ENCODE measurements at places on chromosomes 16 and 17.

GRCh38 chr17:64017381-64017980 lies 3.0 kb downstream of the ICAM2 start:
- no peak for DNase-seq

GRCh38 chr17:61454381-61455323 lies 2.4 kb downstream of the TBX4 start:
- DNase-seq = no peak

DNA sequence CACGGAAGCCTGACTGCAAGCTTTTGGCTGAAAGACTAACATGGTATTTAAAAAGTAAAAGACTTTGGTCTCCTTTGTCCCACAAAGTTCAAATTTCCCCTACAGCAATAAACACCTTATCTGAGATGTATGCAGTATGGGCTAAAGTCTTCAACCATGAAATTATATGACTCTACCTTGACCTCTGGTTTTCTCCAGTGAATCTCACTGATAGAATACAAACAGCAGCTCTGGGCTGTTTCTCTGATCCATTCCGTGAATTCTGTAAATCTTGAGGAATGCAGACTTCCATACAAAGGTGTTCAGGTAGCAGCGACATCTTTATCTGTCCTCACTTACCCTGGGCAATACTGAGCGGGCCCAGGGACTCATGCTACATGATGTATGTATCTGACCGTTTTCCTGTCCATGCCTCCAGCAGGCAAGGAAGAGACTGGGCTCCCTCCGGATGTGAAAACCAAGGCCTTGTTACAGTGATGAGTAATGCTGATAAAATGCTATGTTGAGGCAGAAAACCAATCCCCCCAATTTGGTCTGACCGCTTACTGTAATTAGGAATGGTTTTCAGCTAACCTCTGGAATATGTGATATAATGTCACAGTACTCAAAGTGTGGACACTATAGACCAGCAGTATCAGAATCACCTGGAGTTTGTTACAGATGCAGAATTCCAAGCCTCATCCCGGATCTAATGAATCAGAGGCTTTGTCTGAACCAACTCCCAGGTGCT lies 589.8 kb downstream of the HS3ST4 start:
- peak; percentile 8 for DNase-seq

- no peak for DNase-seq
Observed at GRCh38 chr16:9092978-9093344, 1.5 kb downstream of the HAPSTR1 start.

DNA sequence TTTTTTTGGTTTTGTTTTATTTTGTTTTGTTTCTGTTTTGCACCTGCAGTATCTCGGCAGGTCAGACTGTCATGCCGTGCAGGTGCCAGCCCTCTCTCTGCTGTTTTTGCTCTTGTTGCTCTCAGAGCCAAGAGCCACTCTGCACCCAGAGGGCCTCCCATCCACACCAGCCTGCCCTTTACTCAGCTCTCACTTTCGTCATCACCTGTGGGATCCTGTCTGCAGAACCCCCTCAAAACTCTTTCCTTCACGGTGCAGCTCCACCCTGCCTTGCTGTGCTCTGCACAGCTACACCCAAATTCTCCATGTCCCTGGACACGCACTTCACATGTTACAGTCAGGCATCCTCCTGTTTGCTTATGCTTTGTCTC lies 2.6 kb downstream of the AOC3 start:
- DNase-seq = no peak

GRCh38 chr17:75081611-75082540 lies 5.9 kb upstream of the SLC16A5 start:
- DNase-seq = no peak

DNA sequence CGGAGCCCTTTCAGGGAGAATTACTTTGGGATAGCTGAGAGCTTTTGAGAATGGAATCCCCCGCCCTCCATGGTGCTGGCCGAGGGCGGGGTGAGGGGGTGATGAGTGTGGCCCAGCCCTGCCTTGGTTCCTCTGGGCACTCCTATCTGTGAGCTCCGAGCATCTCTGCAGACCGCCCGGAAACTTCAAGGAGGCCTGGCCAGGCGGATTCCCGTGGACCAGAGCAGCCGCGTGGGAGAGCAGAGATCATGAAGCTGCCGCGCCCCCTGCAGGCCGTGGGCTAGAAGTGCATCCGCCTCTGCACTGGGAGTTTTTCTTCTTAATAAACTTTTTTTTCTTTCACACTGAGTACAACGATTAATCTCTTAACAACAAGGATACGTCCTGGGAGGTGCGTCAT lies 392.9 kb upstream of the EEF2KMT start:
- DNase-seq = peak; percentile 16

- DNase-seq = peak; percentile 61
Observed at GRCh38 chr16:22789281-22789945, 24.5 kb upstream of the HS3ST2 start.

- no peak for DNase-seq
Observed at GRCh38 chr17:74271281-74271680, 2.8 kb upstream of the DNAI2 start.

DNA sequence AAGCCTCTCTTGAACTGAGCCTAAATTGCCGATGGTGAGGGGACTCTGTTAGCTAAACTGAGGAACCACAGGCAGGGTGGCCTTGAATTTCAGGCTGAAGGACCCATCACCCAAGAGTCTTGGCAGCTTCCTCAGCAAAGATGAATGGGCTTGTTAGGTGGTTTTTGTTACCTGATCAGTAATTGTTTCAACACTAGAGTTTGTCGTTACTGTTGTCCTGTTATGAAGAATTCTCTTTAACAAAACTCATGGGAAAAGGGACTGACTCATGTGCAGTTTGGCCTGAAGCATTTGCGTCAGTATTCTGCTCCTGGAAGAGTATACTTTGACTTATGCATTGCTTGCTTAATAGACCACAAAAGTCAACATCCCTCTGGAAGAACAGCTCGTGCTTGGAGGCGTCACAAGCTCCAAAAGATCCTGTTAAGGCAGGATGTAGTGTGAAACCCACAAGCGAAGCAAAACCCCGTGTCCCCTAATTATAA lies 206.0 kb downstream of the IRX3 start:
- DNase-seq = peak; percentile 71

DNA sequence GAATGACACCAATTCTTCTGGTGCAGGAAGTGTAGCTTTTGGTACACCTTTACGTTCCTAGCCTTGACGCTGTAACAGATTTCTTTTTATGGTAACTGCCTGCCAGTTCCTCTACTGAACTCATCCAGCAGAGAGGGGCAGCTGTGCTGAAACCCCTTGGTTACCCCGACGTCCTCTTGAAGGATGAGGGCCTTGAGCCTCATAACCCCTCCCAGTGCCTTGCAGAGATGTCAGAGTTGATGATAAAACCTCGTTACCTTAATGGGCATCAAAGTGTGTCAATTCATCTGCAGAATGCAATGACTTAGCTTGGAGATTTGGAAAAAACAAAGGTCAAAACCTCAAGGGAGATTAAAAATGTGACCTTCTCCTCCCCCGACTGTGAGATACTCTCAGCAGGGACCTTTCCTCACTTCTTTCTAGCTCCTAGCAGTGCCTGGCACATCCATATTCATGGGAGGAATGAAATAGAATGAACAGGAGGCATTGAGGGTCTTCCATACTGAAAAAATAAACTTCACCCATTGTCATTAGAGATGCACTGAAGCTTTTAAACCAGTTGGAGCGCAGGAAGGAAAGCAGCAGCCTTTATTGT lies 69.2 kb downstream of the SDR42E1 start:
- DNase-seq = no peak

DNA sequence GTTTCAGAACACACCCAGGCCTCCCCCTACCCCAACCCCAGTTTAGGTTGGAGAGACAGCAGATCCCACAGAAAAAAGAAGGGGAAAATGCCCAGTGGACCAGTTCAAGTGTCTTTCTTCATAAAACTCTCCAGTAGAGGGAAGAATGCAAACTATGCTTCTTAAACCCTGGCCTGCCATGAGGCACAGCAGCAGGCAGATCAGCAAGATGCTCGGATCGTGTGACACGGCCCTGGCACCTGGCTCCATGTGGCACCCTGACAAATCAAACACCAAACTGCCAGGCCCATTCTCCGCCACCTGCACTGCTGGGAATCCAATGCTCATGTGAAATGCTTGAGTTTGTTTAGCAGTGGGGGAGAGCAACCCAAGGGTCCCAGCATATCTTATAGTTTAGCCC lies 166.8 kb downstream of the SOX9 start:
- DNase-seq = no peak

DNA sequence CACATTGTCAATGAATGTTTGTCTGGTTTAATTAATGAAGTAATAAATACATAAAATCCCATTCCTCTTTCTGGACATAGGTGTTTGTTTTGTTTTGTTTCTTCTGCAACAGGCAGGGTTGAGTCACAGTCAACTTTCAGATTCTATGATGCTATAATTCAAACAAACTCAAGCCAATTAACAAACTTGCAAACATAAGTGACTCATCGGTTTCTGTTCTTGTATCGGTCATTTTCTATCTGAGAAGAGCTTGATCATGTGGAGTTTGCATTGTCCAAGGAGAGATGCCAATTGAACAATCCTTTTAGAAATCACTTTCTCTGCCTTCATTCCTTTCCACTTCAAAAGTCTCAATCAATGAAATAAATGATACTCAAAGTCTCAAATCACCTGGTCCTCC lies 294.2 kb upstream of the C16orf82 start:
- no peak for DNase-seq

GRCh38 chr16:5176505-5176904 lies 78.9 kb upstream of the EEF2KMT start:
- DNase-seq = no peak

- no peak for DNase-seq
Observed at GRCh38 chr17:74353446-74354060, 8.1 kb downstream of the BTBD17 start.

GRCh38 chr16:47511882-47512281 lies 50.8 kb downstream of the PHKB start:
- no peak for DNase-seq

DNA sequence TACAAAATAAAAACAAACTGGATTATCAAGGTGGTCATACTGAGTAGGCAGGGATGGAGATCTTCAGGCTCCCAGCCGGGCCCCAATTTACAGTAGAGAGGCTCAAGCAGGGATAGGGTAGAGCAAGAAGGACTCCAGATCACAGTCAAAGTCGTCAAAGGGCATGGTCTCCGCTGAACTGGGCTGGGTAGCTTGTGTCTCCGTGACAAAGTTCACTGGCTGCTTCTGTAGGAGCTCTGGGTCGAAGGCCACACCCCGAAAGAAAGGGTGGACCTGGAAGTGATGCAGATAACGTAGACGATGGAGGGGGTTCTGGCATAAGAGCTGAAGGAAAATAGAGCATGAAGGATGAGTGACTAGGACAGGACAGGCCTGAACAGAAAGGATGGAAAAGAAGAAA lies 3.6 kb downstream of the RSKR start:
- no peak for DNase-seq

DNA sequence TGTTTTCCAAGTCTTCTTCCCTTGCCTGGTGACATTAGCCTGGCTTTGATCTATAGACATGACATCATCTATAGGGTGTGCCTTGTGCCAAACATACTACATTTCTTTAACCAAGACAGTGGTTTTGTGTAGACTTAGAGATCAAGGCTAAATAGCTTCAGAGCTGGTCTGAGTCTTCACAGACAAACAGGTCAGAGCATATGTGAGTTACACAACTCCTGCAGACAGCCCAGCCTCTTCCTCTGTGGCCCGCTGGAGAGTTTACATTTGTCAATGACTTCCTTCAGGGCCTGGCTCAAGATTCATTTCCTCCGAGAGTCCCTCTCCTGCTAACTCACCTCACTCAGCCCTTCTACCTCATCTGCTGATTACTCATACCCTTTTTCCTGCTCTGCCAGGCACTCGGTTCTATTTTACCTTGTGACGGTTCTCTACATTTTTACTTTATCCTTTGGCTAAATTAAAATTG lies 73.1 kb upstream of the TANC2 start:
- DNase-seq = peak; percentile 88

DNA sequence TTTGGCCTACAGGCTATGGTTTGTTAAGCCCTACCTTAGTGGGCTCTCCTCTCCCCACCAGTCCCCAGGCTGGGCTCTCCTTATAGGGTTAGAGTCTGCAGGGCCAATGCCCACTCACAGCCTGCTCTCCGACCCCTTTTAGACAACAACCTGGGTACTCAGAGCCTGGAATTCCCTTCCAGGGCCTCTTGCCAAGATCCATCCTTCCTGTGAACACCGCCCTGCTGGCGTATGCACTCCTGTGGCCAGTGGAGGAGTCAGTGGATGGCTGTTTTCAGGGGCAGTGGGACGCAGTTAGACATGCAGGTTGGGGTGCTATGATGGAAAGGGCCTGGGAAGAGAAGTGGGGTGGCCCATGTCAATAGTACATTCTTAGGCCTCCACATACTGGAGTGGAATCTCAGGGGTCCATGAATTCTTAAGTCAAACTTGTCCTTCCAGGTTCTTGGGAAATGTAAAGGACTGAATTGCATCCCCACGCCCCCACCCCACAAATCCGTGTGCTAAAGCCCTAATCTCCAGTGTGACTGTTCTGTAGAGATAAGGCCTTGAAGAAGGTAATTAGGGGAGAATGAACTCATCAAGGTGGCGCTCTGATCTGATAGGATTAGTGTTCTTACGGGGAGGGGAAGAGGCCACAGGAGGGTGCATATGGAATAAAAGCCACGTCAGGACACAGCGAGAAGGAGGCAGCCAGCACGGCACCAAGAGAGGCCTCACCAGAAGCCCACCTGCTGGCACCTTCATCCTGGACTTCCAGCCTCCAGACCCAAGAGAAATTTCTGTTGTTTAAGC lies 81.6 kb upstream of the CACNG5 start:
- no peak for DNase-seq

GRCh38 chr17:57940653-57941329 lies 14.4 kb downstream of the CUEDC1 start:
- no peak for DNase-seq

DNA sequence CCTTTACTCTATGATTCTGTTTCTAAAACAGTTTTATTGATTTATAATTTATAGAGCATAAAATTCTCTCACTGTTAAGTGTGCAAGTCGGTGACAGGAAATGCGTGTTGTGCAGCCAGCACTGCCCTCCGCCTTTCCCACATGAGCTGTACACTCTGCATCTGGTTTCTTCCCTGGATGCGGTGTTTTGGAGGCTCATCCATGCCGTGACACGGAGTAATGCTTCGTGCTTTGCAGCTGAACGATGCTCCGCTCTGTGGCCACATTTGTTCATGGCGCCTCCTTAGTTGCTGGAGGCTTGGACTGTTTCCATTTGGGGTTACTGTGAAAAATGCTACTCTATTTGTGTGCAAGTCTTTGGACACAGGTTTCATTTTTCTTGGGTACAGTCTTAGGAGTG lies 7.2 kb upstream of the IGFALS start:
- no peak for DNase-seq

GRCh38 chr17:27354491-27355081 lies 60.7 kb downstream of the WSB1 start:
- no peak for DNase-seq

GRCh38 chr17:2137342-2138098 lies 82.6 kb downstream of the HIC1 start:
- no peak for DNase-seq
